ENCODE measurements at places on chromosomes 1 and 21. TPM values are rescaled to one million over a fixed set of nuclear protein-coding genes. Genes with fewer than 3 reads are reported as not detected.

Gene SERPINC1
- not detected for total RNA-seq

Gene KCNJ6
- not detected for total RNA-seq

Gene RPS6KC1
- 57.8 TPM for total RNA-seq

Gene G0S2
- total RNA-seq: 40.8 TPM

Gene FCGR2B
- 3.6 TPM for total RNA-seq

Gene TNFRSF4
- not detected for total RNA-seq

Gene DIRAS3
- not detected for total RNA-seq

Gene HSD3B1
- not detected for total RNA-seq

Gene OR2T11
- total RNA-seq: not detected

Gene CD48
- not detected for total RNA-seq

Gene OPTC
- total RNA-seq: not detected

Gene S100A10
- total RNA-seq: 308 TPM

Gene RUNX3
- not detected for total RNA-seq

Gene TXNDC12
- 51.6 TPM for total RNA-seq

Gene TFF3
- 488 TPM for total RNA-seq

Gene PER3
- 24.5 TPM for total RNA-seq

Gene RAP1GAP
- total RNA-seq: 22.3 TPM

Gene GPR25
- total RNA-seq: not detected

Gene RHOU
- 1.2 TPM for total RNA-seq

Gene WDR64
- total RNA-seq: not detected

Gene SYPL2
- total RNA-seq: not detected

Gene TRABD2B
- 0.45 TPM for total RNA-seq

Gene RGS1
- 39.3 TPM for total RNA-seq

Gene LCE3E
- not detected for total RNA-seq

Gene FCRL5
- 0.37 TPM for total RNA-seq

Gene TLR5
- 0.58 TPM for total RNA-seq

Gene RGSL1
- total RNA-seq: not detected

Gene GNAT2
- total RNA-seq: not detected

Gene DNALI1
- not detected for total RNA-seq

Gene TNFRSF8
- 0.45 TPM for total RNA-seq
